ENCODE measurements at places on chromosomes 7 and 10.

DNA sequence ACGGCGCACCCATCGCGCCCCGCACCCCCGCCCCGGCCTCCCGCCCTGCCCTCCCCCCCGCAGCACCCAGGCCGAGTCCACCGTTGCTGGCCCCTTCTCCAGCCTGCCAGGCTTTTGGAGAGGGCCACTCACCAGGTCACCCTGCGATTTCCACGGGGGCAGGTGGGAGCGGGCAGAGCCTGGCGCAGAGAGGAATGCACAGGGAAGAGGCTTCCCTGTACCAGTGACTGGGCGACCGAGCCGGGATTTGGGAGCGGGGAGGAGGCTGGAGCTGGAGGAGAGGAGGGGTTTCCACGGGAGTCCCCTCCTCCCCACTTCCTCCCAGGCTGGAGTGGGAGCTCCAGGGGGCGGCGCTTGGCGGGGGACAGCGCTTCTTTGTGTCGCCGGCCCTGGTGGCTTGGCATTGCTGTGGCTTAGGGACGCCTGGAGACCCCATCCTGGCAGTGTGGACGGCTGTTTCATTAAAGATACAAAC lies 19.3 kb downstream of the TCAF1 start:
- no peak for DNase-seq

DNA sequence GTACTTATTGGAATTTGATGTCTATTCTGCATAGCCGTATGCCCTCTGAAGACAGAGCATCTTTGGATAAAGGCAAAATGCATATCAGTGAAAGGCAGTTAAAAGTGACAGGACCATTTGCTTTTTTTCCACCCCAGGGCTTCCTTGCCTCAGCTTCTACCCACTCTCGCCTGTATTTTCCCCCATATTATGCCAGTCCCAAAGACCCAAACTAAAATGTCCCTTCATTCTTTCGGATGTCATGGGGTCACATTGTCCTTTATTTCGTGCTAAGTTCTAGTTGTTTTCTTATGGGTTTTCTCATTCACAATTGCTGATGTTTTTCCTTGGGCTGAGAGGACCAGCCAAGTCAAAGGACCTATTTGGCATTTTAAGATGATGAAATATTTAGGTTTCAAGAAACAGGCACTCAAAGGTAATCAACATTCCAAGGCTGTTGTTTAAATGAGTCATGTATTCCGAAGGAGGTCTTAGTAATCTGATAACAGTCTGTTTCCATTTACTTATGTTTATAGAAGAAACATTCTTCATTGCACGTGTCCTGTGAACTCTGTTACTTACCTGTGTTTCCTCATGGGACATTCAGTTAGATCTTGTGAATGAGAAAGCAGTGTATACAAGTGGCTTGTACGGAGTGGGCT lies 74.1 kb downstream of the DNAH11 start:
- no peak for DNase-seq

DNA sequence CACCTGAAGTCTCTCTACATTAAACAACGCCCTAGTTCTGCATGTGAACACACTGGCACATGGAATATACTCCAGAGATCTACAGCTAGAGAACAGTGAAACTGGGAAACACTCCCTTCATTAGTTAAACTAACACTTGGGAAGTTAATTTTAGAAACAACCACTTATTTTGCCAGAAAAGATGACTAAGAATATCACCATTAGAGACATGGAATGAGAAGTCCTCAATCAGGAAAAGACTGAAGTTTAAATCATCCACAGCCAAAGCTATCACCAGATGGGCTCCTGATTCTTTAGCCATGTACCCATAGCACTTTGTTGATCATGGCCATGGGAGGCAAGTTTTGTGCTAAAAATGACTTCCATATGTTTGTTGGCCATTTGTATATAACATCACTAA lies 719.5 kb downstream of the KCNMA1 start:
- no peak for DNase-seq

GRCh38 chr10:124665558-124665957 lies 78.6 kb downstream of the FAM53B start:
- DNase-seq = no peak

GRCh38 chr7:104408371-104408770 lies 80.0 kb downstream of the LHFPL3 start:
- DNase-seq = no peak

DNA sequence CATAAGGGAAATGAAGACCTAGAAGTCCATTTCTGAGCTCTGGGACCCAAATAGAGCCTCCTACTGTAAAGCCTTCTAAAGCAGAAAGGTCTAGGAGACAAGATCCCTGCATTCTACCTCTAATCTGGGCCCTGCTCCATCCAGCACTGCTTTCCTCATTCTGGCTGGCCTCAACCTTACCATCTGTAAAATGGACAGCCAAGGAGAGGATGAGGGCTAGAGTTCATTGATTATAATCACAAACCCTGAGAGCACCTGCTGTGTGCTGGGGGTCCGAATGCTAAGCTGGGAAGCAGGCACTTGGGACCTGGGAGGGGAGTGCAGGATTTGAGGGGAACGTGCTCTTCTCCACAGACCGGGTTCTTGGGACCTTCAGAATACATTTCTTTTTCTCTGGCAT lies 454.0 kb upstream of the ZMIZ1 start:
- DNase-seq = no peak

DNA sequence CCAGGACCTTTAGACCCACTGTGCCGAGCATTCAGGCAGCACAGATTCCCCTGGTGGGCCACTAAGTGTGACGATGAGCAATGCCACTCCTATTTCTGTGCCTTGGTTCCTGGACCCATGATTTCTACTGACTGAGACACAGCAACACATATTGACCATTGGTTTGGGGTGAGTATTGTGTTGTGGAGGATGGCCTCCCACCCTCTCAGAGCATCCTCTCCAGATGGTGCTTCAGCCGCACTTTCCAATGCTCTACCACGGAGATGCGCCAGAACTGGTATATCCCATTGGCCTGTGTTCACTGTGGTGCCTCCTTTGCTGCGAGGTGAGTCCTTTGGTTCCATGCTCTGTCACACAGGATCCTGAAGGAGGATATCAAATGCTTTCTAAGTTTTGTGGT lies 10.1 kb upstream of the GDF10 start:
- no peak for DNase-seq

All from central memory CD4-positive, alpha-beta T cell (primary cell).